ENCODE measurements at places on chromosomes 3 and 15.

DNA sequence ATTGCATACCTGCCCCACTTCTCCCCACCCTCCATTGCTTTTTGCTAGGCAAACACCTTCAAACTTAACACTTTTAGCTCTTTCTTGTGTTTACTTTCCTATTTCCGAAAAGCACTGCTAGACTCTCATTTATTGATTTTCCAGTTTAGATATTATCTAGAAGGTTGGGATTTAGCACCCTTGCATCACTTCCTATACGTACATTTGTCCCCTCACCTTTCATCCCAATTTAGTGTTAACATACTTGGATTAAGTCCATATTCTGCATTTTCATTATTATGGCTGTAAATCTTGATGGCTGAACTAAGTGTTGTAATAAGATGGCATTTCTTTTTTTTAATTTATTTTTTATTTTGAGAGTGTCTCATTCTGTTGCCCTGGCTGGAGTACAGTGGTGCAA, 39.5 kb downstream of the GOLGA6L10 start:
- DNase-seq = no peak

GRCh38 chr3:83523470-83524073, 1435.2 kb upstream of the CADM2 start:
- DNase-seq = peak; percentile 60

GRCh38 chr15:98599909-98600691, 48.2 kb upstream of the IGF1R start:
- DNase-seq = no peak

- DNase-seq = no peak
These were observed 38.8 kb downstream of the IMPG2 start for GRCh38 chr3:101281521-101282030.

- no peak for DNase-seq
These were observed 155.0 kb upstream of the HES1 start for GRCh38 chr3:193980905-193981304.

DNA sequence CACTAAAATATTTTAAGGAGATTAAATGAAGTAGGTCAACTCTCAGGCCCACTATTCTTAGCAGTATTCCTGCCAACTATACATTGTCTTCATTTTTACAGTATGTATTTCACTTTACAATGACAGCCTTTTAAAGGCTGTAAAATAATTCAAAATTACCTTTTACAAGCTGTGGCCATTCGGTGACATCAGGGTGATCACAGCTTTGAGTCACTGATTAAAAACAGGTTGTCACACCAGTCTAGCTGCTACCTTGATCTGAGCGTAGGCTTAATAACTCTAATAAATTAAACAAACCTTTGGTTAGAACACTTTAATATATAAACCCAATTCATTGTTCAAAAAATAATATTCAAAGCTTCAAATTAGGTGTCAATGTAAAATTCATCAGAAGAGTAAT, 29.9 kb downstream of the UBE3A start:
- DNase-seq = no peak

- peak; percentile 23 for DNase-seq
These were observed 31.5 kb upstream of the AP4E1 start for GRCh38 chr15:50876989-50877360.

- DNase-seq = no peak
These were observed 32.0 kb downstream of the KCNMB2 start for GRCh38 chr3:178568155-178568731.

DNA sequence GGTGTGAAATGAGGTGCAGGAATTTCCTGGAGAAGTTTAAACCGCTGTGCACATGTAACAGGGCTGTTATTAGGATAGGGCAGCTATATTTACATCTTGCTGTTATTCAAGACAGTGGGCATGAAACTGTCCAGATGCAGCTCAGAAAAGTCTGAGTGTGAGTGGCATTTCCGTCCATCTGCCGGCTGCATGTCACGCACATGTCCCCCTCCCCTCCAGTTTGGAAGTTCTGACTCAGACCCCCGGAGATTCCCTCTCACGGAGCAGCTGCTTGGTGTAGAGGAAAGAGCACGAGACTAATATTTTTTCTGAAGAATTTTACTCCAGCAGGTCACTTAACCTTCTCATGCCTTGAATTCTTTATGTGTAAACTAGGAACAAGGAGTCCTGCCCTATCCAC, 69.8 kb downstream of the FEM1B start:
- no peak for DNase-seq

DNA sequence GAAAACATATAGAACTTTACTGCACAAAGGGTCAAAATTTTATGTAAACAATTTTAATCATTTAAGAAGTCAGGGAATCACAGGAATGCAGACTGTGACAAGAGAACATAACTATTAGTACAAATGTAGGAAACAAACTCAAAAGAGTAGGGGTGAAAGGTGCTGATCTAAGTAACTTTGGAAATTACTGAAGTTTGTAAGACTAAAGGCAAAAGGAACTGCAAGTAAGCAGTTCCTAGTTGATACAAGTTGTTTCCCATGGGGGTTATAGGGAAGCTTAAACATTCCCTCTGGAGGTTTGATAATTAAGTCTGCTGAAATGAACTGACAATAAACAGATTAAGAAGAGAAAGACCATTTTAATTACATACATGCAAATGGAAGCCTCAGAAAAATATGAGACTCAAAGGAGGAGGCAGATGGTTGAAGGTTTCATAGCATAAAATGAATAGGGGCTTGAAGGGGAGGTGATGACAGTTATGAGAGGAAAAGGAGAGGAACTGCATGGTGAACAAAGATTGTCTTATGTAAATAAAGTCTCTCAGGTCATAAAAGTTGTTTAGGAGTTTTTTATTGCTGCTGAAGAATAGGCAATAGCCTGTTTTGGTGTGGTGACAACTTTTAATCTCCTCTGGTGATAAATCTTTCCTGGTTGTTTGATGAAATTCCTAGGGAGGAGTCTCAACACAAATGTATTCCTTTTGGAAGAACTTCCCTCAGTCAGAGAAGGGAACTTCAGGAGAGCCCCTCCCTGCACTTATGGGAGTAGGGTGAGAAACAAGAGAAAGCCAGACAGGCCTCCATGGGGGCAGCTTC, 17.1 kb downstream of the SETMAR start:
- no peak for DNase-seq

GRCh38 chr3:58835086-58835485, 168.5 kb upstream of the FAM3D start:
- DNase-seq = no peak

- DNase-seq = no peak
These were observed 276.7 kb upstream of the TBC1D5 start for GRCh38 chr3:18019161-18019495.

DNA sequence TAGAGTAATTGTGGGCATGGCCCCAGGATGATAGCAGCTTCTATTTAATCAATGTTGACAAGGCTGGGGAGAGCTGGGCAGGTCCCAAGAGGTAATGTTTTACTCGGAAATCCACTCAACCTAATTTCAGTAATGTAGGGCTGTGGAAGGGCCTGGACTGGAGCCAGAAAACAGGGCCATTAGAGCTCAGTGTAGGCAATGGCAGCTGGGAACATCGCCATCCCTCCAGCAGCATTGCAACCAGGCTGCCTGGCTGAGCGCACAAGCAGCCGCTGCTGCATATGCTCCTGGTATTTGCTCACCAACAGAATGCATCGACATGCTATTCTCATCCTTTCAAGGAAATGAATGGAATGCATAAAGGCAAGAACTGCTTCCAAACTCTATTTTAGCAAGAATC, 90.0 kb downstream of the GAP43 start:
- DNase-seq = peak; percentile 92

- DNase-seq = no peak
These were observed 10.6 kb downstream of the RAB7A start for GRCh38 chr3:128736601-128737000.

DNA sequence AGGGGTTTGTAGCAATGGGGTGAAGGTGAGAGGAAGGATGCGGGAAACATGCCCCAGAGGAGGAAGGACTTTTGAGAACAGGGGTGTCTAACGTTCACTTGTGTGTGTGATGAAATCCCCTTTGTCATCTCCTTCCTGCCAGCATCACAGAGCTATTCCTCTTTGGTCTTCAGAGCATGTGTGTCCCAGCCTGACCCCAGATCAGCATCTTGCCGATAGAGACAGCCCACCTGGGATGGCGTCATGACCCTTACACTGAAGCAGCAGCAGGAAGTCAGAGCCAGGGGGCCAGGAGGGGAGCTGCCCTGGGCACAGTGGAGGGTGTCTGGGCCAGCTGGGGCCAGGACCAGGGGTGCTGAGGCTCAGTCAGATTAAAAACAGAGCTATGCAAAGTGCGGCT, 29.9 kb upstream of the GRIP2 start:
- DNase-seq = no peak

- no peak for DNase-seq
These were observed 317.8 kb downstream of the LPP start for GRCh38 chr3:188471723-188472122.

DNA sequence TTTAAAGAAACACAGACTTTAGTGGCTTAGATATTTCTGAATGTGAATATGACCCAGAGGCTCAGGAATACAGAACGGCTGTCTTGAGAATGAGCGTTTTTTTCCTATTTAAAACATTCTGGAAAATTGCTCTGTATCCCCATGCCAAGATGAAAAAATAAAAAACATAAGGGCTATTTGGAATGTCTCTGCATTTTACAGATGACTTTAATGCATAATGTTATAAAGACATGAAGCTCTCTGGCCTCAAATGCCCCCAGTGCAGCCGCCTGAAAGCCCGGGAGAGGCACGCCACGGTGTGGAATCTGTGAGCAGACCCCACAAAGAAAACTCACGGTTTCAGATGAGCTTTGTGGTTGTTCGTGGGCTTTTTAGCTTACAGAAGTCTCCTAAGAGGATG, 322.5 kb upstream of the ICE2 start:
- no peak for DNase-seq

GRCh38 chr3:158520433-158520832, 50.6 kb upstream of the MLF1 start:
- no peak for DNase-seq

- DNase-seq = no peak
These were observed 312.1 kb downstream of the SLC9A9 start for GRCh38 chr3:143535994-143536784.

DNA sequence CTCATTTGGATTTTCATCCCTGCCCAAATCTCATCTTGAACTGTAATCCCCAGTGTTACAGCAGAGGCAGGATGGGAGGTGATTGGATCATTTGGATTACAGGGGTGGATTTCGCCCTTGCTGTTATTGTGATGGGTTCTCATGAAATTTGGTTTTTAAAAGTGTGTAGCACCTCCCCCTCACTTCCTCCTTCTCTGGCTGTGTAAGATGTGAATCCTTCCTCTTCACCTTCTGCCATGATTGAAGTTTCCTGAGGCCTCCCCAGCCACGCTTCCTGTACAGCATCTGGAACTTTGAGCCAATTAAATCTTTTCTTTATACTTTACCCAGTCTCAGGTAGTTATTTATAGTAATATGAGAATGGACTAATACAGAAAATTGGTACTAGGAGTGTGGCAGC, 316.8 kb downstream of the PLCL2 start:
- no peak for DNase-seq
